Activated CD4-positive, CD25-positive, alpha-beta regulatory T cell (primary cell): ENCODE measurements at places on chromosomes 2 and 18.

- DNase-seq = no peak
Measured at GRCh38 chr18:64438178-64438577, 289.3 kb upstream of the LINC00305 start.

DNA sequence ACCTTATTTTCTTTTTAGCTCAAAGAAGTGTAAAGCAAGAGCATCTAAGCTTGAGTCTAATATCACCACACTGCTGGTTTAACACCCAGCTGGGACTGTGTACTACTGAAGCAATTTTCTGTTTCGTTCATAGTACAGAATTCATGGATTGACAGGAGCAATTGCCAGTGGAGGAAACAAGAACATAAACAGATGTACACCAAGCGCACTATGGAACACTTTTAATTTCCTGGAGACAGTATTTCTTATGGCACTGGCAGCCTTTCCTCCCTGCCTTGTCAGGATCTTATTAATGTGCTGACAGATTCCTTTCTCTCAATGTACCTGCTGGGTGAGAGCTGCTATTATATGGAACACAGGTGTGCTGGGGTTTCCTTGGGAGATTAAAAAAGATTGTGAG, 4.2 kb upstream of the LANCL1 start:
- DNase-seq = no peak

DNA sequence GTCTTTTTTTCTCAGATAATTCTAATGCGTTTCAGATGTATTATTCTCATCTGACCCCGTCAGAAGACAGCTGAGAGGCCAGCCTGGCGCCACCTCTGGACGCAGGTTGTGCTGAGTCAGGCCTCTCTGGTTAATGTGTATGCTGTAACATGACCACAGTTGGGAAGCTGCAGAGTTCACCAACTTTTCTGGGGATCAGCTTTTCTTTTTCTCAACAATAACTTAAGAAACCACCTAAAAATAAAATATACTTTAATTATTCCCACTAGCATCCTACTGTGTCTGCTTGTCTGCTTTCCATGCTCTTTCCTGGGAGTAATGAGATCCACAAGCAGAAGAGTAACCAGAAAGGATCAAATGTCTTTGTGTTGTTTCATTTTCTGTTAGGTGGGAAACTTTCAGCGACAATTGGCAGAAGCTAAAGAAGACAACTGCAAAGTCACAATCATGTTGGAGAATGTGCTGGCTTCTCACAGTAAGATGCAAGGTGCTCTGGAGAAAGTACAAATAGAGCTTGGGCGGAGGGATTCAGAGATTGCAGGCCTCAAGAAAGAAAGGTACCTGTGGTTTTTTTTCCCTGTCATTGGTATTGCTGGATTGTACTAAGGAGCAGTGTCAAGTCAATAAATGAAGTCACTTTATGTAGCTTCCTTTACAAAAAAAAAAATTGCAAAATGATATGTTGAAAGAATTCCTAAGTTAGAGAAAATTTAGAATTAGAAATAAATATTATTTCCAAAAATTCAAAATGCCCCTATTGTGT, 79.8 kb downstream of the CCDC150 start:
- no peak for DNase-seq

- no peak for DNase-seq
Measured at GRCh38 chr2:154696369-154696768, 2.1 kb upstream of the KCNJ3 start.

- no peak for DNase-seq
Measured at GRCh38 chr2:240782886-240783818, 36.9 kb downstream of the KIF1A start.

- DNase-seq = no peak
Measured at GRCh38 chr18:23825496-23825895, 136.2 kb downstream of the LAMA3 start.

DNA sequence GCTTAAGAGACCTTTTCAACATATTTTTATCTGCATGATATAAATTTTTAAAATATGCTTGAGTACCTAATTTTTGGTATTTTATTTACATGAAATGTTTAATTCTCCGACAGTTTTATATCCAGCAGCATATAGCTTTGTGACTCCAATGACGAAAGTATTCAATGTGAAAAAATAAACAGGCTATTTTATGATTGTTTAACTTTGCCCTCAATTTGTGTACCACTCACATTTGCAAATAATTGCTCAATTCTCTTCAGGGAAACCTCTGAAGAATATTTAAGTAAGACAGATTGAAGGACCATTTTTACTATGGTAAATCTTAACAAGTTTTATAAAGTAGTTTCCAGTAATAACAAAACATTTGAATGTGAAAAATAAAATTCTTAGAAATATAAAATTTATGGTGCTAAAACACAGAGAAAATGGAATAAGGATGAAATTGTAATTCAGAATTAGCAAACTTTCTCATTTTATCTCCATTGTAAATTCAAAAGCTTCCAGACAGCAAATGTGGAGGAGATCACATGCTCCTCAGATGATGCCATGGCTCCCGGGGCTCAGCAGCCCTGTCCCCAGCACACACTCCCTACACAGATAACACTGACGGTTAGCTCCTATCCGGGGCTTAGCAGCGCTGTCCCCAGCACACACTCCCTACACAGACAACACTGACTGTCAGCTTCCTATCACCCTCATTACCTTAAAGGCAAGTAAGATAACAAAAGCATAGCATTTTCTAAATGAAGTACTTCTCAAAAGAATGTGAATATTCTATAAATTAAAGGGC, 39.7 kb downstream of the SH3YL1 start:
- no peak for DNase-seq
